Stimulated activated CD4-positive, alpha-beta T cell treated with anti-CD3 and anti-CD28 coated beads, Interleukin-1b, Interleukin-23, amount 100 ng/mL, for 24 hours (primary cell): ENCODE measurements at places on chromosomes 2 and 18.

DNA sequence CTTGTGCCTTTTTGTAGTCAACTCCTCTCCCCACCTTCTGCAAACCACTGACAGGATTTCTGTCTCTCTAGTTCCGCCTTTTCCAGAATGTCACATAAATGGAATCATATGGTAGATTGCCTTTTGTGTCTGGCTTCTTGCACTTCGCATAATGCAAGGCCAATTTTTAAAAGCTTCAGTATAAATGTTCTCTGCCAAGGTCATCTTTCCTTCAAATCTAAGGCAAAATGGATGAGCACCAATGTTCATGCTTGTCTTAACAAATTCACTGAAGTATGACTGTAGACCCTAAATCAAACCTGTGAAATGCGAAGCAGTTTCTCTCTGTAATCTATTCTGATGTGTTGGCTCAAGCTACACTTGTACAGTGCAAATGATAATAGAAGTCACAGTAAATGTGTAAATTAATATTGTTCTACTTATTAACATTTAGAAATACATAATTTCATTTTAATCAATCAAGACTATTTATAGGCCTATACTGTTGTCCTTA is 92.8 kb upstream of the GLS start:
- no peak for DNase-seq

DNA sequence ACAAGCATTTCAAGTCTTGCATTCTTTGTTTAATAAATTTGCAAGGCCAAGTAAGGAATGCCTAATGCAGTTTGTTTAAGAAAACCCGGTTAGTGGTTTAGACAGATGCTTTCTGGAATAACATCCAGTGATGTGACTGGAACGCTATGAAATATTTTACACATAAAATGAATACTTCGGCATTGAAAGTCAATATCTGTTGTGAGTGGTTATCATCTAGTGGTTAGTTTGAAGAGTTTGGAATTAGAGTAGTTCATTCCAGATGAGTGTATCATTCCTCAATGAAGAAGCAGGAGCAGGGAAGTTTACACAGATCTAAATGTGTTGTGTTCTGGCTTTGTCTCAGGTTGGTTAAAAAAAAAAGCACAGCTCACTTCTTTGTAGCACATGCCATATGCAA is 608.0 kb upstream of the PIK3C3 start:
- DNase-seq, result no peak

DNA sequence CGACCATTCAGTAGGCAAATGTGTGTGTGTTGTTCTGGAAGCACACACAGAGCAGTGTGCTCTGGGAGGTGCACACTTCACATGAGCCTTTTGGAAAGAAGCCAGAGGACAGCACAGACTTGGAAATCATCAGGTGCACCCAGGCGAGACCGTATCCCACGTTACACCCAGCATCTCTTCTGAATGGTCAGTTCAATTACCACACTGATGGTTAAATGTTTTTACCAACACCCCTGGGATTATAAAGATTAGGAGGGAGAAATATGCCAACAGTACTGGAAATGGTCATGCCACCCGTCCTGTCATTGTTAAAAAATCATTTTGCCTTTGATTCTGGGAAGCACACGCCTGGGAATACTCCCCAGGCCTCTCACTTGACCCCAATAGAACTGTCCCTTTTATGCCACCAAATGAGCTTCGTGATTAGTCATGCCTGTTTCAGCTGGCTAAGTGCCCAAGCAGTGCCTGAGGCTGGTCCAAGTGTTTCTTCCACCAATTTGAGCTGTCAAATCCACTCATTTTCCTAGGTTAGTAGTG is 183.7 kb downstream of the NRP2 start:
- no peak for DNase-seq

DNA sequence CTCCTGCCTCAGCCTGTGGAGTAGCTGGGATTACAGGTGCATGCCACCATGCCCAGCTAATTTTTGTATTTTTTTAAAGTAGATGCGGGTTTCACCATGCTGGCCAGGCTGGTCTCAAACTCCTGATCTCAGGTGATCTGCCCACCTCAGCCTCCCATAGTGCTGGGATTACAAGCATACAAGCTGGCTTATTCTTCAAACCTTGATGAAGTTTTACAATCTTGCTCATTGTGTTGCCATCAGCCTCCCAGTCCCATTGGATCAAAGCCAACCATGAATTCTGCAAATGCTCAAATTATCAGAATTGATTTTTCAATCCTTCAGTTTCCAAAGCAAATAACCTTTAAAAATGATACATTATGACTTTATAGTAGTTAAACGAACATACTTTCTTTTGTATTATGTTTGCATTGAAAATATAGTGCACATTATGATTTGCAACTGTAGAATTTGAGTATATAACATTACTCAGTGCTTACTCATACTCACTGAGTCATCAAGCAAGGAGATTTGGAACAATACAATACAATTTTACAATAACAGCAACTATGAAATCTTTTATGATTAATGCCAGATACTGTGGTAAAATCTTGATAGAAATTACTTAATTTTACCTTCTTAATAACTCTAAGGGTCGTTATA is 1491.9 kb upstream of the CELF4 start:
- DNase-seq, result no peak

GRCh38 chr2:101273056-101273455 is 20.4 kb downstream of the CNOT11 start:
- DNase-seq, result no peak

DNA sequence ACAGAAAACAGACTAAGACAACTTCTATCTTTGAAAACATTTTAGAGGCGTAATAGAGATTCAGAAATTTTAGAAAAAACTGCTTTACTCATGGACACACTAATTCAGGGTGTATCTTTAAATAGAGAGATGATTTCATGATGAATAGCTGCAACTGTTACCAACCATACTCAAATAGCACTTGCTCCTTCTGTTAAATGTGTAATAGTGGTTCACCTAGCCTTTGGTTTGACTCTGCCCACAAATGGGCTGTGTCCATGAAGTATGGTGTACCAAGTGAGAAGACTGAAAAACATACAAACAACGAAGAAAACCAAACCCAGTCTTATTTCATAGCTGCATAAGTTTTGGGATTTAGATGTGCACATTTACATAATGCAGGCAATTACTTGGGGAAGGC is 610.6 kb downstream of the PLCL1 start:
- DNase-seq, result no peak

GRCh38 chr2:219125225-219125885 is 35.3 kb downstream of the NHEJ1 start:
- DNase-seq, result no peak

DNA sequence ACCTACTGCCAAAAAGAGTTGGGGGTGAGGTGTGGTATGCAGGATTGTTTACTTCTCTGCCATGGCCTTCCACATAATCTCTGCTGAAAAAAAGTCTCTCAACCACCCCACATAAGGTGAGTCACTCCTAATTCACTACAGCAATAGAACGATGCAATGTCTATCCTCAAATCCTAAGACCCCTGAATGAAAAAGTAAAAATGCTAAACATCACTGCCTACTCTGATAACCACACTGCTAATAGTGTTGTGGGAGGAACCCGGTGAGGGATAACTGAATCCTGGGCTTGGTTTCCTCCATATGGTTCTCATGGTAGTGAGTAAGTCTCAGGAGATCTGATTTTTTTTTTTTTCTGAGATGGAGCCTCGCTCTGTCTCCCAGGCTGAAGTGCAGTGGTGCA is 252.5 kb downstream of the PIEZO2 start:
- DNase-seq, result no peak

- DNase-seq, result no peak
Observed at GRCh38 chr2:171004363-171004762, 75.3 kb downstream of the GORASP2 start.

DNA sequence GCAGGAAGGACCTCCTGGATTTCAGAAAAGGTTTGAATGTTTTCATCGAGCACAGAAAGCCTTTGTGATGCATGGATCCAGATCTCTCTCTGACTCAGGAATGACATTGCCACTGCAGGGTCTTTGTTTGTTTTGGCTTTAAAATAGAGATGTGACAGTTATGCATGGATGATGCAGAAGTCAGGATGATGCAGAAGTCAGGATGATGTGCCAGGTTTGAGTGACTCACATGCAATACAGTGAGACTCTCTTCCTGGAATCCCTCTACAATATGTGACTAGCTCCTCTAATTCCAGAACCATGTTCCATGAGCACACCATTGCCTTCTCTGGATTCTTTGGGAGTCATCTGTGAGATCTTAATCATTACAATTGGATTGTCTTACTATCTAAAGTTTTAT is 177.9 kb upstream of the RAB6C start:
- no peak for DNase-seq

DNA sequence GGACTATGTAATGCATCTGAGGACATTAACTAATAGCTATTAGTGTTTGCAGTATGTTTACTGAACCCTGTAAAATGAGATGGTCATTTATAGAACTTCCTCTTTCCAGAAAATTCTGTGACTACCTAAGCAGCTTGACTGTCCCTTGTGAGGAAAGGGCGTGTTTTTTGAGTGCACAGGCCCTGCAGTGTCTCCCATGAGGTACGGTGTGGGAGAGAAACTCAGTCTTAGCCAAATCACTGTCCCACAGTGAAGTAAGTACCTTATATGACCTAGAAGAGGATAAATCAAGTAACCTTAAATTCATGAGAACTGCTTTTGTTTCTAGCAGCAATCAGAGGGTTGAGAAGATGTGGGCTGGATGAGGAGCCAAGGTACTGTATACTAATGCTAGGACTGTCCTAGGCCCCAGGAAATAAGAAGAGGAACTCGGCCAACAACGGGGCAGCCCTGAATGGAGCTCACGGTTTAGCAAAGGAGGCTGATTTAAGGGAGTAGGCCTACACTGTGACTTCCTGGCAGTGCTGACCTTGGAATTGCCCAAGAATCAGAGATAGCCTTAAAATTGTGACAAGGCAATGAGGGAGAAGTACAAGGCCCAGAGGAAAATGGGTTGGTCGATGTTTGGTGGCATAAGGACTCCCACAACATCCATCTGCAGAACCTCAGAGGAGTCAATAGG is 103.5 kb upstream of the CTAGE1 start:
- no peak for DNase-seq

DNA sequence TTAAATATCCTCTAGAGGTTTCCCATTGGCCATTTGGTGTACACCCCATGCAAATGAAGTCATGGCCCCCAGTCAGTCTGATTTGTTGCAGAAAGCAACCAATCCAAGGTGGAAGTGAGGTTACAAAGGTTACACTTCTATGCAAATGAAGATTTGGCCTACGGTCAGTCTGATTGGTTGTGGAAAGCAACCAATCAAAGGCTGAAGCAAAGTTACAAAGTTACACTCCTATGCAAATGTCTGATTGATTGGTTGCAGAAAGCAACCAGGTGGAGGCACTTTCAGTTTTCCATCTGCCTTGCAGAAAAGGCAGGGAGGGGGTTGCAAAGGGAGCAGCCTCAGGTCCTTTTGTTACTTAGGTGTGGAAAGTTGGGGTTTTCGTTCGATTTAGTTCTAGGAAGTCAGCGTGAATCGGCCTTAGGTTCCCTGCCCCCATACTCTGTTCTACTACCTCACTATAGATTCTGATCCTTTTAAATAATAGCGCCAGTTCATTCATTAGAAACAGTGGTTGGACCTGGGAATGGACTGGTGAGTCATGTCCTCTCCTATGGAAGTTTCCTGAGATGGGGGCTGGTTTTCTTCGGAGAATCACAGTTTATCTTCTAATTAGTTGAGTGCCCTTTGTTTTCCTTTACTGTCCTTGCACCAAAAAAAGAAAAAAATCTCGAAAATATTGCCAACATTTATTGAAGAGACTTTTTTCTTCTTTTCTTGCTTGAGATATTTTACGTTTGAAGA is 279.5 kb downstream of the AGAP1 start:
- no peak for DNase-seq

- no peak for DNase-seq
Observed at GRCh38 chr2:186540941-186541340, 48.9 kb upstream of the ITGAV start.

GRCh38 chr18:77567205-77567604 is 317.6 kb downstream of the GALR1 start:
- DNase-seq, result no peak

DNA sequence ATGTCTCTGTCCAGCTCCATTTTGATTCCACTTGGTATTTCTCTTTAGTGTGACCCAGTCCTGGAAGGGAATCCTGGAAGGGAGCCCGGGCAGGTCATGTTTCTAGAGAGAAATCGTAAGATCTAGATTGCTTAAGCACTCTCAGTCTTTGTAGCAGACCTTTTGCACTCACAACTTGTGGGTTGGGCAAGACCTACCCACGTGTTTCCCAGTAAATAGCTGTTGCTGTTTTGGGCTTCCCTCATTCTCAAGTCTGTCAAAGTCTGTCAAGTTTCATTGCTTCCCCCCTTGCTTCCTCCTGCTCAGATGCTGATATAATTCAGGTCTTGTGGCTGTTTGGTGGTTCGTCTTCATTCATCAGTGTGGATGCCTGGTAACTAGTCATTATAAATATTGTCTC is 17.4 kb upstream of the NEMP2 start:
- DNase-seq, result no peak

DNA sequence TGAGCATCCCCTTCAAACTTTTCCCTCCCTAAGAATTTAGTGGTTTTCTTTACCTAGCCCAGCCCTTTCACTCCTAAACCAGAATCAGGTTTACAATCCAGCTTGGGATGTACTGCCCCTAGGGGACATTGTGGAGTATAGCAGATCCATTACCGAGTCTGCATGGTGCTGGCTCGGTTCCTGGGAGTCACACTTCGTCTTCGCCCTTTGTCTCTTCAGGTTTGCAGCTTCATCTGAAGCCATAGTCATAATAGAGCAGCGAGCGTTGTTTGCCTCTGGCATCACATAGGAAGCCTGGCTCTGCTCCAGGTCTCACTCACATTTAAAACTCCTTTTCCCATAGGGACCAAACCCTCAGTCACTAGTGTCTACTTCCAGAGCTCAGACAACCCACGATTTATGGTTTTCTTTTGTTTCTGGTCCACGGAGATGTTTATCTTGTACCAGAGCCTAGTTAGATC is 16.8 kb upstream of the LYPD6 start:
- DNase-seq, result no peak
